ENCODE measurements at places on chromosomes 1 and 21.

DNA sequence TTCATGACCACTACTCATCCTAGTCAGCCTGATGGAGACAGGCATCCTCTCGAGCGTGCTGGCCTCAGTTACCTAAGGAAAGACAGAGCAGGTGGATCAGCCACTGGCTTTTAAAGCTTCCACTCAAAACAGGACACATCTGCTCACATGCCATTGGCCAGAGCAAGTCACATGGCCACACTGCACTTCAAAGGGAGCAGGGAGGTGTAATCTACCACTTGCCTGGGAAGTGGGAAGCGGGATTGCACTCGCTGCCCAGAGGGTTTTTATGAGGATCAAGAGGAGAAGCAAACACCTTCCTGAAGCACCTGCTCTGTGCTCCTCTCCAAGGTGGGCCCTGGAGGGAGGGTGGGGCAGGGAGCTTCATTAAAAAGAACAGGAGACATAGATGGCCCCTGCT is 108.0 kb downstream of the TAS1R2 start:
- DNase-seq, result no peak

DNA sequence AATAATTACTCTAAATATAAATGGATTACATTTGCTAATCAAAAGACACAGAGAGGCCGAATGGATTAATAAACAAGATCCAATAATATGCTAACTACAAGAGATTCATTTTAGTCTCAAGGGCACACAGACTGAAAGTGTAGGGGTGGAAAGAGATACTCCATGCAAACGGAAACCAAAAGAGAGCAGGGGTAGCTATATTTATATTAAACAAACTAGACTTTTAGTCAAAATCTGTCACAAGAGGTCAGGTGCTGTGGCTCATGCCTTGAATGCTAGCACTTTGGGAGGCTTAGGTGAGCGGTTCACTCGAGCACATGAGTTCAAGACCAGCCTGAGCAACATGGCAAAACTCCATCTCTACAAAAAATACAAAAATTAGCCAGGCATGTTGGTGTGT is 33.6 kb upstream of the DISP1 start:
- DNase-seq, result no peak

- no peak for DNase-seq
These were observed 105.8 kb downstream of the SLC16A1 start for GRCh38 chr1:112850034-112850757.

DNA sequence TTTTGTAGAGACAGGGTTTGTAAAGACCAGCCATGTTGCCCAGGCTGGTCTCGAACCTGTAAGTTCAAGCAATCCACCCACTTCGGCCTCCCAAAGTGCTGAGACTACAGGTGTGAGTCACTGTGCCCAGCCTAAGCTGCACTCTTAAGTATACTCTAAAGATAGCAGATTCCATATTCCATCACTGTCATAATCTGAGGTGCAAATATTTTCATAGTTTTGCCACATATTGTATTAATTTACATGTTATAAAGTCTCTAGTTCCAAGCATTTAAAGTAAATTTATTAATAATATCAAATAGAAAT is 121.3 kb downstream of the HFM1 start:
- DNase-seq, result no peak

DNA sequence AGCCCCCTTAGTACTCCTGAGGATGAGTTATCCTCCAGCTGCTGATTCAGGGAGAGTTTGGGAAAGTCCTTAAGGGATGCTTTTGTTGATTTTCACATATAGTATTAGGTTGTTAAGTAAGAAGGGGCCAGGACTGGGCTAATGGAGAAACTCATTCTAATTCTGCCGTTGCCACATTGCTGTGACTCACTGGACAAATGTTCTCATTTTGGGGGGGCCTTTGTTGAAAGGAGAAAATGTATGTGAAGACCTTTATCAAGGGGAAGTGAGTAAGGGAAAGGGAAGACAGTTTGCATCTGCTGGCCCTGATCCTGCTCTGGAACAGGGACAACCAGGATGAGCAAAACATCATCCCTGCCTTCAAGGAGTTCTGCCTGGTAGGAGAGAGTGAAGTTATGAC is 123.2 kb upstream of the FGGY start:
- no peak for DNase-seq

DNA sequence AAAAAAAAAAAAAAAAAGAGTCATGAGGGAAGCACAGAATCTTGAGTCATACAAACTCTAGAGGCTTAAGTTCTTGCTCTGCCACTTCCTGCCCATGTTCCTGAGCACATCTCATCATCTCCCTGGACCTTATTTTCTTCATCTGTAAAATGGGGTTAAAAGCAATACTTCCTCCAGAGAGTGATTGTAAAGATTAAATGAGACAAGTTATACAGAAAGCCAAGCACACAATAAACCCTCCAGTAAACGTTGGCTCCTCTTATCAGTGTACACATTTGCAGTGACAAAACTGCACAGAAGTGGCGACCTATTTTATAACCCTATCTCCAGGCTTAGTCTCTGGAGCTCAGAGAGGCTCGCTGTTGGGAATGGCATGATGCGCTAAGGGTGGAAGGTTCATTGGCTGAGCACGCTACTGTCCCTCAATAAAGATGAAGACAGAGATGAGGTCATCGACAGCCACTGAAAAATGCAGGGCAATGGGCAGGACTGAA is 82.1 kb downstream of the RRAGC start:
- no peak for DNase-seq

Data from H54 (cell line).